GM13976 (cell line): ENCODE measurements at places on chromosomes 2 and 18.

- DNase-seq = no peak
Observed at GRCh38 chr2:16069933-16070647, 129.7 kb downstream of the MYCN start.

GRCh38 chr2:171852366-171852888 lies 41.6 kb downstream of the SLC25A12 start:
- DNase-seq = no peak

DNA sequence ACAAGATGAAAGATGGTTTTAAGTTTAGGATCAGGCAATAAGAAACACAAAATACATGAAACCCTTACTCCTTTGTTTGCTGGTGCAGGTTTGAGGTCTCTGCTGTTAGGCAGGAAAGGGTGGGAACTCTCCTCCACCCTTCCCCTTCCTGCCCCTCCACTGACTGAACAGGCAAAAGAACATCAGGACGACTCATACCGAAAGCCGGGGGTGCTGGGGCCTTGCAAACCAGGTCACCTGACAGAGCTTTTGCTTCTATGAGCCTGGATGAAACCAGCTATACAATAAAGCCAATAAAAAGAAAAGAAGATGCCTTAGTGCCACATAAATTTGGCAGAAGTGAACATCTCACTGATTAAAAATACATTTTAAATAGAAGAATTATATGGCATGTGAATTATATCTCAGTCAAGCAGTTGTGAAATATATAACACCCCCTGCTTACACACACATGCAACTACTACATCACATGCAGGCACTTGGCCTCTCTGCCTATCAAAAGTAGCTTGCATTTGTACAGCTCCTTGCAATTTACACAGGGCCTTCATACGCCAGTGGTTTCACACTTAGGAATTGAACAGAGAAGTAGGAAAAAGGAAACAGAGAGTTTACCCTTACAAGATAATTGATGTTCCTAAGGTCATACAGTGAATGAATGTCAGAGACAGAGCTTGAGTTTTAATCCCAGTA lies 215.1 kb upstream of the TRIB2 start:
- DNase-seq = peak; percentile 52

- no peak for DNase-seq
Observed at GRCh38 chr2:172885996-172886395, 150.4 kb downstream of the RAPGEF4 start.

DNA sequence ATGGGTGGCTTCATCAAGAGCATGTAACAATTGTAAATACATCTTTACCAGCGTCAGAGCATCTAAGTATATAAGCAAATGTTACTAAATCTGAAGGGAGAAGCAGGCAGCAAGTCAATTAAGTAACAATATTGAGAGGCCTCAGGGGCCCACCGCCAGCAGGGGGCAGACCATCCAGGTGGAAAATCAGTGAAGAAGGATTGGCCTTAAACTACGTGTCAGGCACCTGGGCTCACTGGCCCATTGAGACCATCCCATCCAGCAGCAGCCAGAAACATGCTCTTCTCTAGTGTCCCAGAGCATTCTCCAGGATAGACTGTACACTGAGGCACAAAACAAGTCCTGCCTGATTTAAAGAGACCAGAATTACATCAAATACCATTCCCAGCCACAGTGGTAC lies 96.2 kb upstream of the SNTG2 start:
- peak; percentile 70 for DNase-seq

DNA sequence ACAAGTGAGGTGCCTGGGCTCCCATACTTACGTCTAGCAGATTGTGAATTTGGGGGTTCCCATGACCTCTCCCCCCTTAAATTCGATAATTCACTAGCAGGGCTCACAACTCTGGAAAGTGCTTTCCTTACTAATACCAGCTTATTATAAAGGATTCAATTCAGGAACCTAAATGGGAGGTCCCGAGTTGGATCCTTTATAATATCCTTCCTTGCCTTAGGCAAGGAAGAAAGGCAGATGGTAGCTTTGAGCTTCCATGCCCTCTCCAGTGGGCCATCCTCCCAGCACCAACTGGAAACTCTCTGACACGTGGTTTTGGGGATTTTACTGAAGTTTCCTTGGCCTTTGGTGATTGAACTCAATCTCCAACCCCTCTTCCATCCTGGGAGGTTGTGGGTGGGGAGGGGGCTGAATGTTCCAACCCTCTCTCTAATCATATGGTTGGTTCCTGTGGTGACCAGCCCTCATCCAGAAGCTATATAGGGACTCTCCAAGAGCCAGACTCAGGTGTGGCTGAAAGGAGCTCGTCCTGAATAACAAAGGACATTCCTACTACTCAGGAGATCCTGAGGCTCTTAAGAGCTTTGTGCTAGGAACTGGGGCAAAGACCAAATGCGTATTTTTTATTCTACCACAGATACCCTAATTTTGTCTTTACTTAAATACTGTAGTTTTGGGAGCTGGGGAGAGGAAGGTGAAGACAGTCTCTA lies 62.2 kb downstream of the HAUS1 start:
- DNase-seq = no peak

GRCh38 chr2:23478933-23479683 lies 94.1 kb downstream of the KLHL29 start:
- DNase-seq = no peak

- DNase-seq = no peak
Observed at GRCh38 chr2:44098050-44098449, 70.6 kb upstream of the PPM1B start.

DNA sequence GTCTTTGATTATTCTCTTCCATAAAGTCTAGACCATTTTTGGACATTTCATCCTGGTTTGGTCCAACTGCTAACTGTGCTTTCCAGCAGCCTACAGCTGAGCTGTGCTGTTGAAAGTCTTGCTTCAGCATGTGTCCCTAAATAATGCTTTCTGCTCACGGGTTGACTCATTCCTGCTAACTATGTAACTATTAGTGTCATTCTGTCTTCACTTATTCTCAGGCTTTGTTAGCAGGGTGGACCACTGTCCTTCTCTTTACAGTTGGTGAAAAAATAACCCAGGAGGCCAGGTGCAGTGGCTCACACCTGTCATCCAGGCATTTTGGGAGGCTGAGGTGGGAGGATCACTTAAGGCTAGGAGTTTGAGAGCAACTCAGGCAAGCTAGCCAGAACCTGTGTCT lies 8.9 kb downstream of the ADAM23 start:
- DNase-seq = no peak

DNA sequence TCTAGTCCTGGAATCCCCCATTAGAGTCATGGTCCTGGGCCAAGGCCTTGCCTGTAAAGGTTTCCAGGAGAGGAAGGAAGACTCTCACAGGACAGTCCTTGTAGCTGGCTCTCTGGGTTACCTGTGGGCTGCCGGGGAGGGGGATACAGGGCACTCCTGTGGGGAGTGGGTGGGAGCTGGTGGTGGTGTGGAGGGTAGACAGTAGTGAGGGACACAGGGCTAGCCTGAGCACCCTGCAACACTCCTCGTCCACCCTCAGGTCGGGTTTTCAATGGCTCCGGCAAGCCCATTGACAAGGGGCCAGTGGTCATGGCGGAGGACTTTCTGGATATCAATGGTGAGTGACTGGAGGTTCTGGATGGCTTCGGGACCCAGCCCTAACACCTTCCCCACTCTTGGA lies 19.7 kb upstream of the ANKRD53 start:
- DNase-seq = no peak

GRCh38 chr2:155839991-155840390 lies 492.5 kb downstream of the NR4A2 start:
- DNase-seq = no peak

DNA sequence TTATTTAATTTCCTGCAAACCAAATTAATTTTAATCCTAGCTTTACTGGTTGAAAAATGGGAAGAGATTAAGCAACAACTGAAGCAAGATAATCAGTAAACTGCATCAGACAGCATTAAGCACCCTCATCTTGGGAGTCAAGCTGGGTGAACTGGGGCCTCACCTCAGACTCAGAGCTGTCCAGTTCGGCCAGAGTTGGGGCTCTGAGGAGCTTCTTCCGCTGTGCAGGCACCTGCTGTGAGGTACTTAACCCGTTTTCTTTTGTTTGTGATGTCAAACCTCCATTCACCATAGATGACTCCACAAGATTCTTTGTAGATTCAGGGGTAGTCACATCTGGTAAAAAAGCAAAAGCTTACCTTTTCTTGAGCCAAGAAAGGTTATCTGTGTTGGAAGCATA lies 71.8 kb downstream of the PRELID3A start:
- DNase-seq = no peak

GRCh38 chr2:151051574-151052220 lies 210.0 kb downstream of the RBM43 start:
- DNase-seq = peak; percentile 42

- DNase-seq = no peak
Observed at GRCh38 chr2:127137741-127138140, 30.8 kb upstream of the BIN1 start.

DNA sequence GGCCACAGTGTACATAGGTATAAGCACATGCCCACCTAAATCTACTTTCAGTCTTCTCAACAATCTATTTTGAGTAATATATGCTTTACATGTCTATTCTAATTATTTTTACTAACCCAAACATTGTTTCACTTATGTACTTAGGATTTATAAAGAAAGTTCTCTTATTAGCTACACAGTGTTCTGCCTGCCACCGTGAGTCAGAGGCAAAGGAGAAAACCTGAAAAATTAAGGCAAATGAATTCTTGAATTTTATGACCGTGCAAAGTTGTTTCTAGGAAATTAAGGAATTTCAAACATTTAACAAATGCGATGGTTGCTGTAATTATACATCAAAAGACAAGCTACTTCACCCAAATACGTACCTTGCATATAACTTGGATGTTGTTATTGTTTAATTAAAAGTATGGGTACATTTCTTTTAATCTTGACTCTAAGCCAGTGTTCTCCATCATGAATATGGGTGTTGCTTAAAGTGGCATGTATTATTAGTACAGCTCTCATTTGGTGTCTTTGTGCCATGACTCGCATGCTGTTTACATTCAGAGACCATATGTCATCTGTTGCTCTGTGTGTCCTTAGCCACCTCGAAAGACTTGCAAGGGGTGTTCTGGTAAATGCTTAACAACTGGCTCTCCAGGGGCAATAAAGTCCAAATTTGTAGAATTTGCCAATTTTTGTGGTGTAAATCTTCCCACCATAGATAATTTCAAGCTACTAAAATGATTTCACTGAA lies 154.3 kb upstream of the FN1 start:
- no peak for DNase-seq

DNA sequence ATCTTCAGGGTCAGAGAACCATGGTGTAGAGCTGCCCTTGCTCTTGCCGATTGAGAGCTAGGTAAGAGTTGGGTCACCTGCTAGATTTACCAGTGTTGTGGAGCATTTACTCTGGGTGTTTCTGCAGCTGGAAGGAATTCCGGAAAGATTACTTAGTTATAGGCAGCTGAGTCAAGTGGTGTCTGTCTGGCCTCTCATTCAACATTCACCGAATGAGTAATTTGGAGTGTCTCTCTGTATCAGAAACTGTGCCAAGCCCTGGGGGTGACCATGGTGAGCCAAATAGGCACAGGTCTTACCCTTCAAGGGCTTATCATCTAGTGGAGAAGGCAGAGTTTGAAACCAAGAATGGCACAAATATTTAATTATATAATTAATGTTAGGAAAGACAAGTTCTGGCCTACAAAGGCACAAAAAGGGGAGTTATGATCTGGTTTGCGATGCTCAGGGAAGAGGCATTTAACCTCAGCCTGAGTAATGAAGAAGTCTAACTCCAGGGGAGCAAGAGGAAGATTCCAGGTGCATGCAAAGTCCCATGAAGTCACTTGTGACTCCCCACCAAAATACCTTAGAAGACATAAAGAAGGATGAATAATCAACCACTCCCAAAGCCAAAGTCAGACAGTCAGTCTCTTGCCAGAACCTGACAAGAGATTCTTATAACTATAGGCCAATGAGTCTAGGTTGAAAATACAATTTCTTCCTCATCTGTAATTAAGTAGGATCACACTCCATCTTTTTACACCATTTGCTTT lies 12.5 kb downstream of the SETBP1 start:
- DNase-seq = no peak

DNA sequence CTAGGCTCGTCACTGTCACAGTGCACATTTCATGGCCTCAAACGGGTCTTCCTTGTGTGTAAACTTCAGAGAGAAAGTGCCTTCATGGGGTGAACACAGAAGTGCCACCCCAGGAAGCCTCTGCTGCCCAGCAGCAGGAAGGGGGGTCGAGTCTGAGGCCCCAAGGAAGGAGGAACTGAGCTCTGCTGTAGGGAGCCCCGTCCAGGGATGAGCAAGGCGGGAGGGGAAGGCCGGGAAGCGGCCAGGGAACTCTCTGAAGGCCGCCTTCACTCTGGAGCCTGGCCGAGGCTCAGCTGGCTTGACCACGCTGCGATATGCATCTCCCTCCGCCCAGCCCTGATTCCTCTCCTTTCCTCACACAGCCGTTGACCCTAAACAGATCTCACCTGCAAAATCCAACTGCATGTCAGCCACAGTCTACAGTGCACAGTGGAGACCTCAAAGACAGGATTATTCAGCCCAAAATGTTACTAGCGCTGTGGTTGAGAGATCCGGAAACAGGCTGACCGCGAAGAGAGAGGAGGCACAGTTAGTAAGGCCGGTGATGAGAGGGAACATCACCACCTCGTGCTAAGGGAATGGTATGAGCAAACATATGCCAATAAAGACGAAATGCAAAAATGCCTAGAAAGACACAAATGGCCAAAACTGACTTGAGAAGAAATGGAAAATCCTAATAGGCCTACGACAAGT lies 34.2 kb upstream of the CTDP1 start:
- DNase-seq = no peak

- no peak for DNase-seq
Observed at GRCh38 chr2:61266632-61267505, 104.9 kb downstream of the C2orf74 start.

GRCh38 chr18:48473816-48474215 lies 64.6 kb upstream of the ZBTB7C start:
- no peak for DNase-seq

DNA sequence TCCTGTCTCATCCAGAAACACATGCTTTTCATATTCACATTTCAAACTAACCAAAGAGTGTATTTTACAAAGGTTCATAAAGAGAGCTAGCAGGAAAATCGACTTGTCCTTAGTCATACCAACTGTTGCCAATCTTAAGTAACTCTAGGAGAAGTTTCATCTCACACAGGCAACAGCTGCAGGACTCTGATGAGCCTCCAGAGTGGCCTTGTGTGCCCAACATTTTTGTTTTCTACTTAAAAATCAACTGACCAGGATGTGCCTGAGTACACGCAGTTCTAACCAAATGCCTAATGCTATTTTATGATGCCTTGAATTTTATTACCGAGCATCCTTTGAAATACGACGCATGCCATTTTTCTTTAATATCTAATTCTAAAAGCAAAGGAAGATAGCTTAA lies 595.9 kb upstream of the LRRTM4 start:
- no peak for DNase-seq

- DNase-seq = no peak
Observed at GRCh38 chr18:57497372-57498294, 62.5 kb downstream of the ONECUT2 start.

GRCh38 chr2:179580378-179581146 lies 280.9 kb downstream of the ZNF385B start:
- DNase-seq = no peak

- no peak for DNase-seq
Observed at GRCh38 chr18:46462523-46462922, 194.5 kb downstream of the LOXHD1 start.
